ENCODE measurements at places on chromosomes 1 and 21.

DNA sequence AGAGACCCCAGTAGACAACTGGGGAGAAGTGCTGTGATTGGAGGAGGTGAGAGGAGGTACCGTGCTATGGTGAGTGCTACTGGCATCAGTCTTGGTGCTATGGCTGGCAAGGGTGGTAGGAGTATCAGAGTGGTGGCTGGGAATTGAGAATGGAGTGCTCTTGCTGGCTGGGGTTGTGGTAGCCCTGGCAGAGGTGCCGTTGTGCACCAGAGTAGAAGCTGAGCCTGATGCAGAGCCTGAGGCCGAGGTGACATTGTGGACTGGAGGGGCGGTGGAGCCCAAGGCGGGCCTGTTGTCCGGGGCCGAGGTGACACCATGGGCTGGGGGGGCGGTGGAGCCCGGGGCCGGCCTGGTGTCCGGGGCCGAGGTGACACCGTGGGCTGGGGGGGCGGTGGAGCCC is 14.6 kb downstream of the TRIM46 start:
- DNase-seq: no peak

- peak; percentile 82 for DNase-seq
These were observed 43.5 kb upstream of the DNAJC6 start for GRCh38 chr1:65265651-65266351.

DNA sequence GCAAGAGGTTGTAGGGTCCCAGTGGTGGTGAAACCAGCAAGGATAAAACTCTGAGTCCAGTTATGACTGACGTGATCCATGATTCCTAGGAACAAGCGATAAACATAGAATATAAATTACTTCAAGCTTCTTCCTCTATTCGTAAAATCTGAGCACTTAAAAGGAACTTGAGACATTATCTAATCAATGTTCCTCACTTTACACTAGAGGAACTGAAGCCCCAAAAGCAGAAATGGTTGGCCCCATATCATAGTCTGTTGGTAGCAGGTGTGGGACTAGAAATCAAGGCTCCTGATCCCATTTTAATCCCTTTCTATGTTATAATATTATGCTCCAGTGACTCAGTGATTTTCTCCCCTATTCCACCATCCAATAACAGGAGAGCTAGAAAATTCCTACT is 21.9 kb upstream of the MNDA start:
- DNase-seq: no peak

- no peak for DNase-seq
These were observed 713.0 kb downstream of the MRPL39 start for GRCh38 chr21:24894324-24894723.

DNA sequence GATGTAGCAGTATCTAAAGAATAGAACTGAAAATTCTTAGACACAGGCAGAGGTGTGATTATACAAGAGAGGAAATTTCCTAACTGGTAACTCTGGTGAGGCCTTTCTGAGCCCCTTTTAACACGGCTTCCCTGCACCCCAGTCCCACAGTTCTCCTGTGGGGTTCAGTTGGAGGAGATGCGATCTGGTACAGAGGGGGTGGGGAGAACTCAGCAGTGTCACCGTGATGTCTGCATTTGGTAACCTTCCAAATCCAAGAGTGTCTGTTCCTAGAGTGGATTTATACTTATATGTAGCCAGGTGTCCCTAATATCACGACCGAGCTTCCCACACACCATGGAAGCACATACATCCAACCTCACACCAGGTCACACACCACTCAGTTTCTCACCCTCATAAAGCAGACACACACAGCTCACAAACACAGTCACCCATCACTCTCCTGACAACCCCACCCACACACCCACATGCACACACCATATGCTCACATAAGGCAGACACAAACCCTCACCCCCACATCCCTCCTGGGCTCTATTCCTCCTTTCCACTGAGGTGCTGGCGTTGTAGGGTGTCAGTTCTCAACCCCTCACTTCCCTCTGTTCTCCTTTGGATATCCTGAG is 48.5 kb downstream of the RHBG start:
- peak; percentile 69 for DNase-seq

- peak; percentile 78 for DNase-seq
These were observed 61.7 kb upstream of the ADAR start for GRCh38 chr1:154669464-154670282.

DNA sequence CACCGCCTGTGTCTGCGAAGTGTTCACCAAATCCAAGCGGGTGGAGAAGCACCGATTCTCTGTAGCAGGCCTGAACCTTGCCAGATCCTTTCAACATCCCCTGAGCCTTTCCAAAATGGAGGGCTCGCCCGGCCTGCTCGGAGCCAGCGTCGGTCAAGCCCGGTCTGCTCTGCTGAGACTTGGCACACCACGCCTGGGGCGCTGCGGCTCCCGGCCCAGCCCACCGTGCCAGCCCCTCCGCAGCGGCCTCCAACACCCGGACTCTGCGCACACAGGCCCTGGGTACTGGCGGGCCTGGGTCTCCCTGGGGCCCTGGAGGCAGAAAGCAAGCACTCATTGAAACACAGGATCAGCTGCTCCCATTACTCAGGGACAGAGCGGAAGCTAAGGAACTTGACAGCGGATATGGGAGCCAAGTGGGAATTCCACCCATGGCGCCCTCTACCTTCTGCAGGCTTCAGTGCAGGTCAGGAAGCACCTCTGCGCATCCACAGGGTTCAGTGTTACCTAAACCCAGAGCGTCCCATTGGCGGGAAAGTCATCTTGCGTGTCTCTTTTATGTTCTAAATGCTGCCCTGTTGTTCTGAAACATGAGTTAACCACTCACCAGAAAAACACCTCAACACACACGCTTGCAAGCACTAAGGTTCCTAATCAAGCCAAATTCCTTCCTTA is 159.9 kb downstream of the ZBTB18 start:
- DNase-seq: no peak

- no peak for DNase-seq
These were observed 327.8 kb downstream of the MATN1 start for GRCh38 chr1:30395631-30396030.

GRCh38 chr1:235553112-235553551 is 48.9 kb upstream of the B3GALNT2 start:
- DNase-seq: no peak

DNA sequence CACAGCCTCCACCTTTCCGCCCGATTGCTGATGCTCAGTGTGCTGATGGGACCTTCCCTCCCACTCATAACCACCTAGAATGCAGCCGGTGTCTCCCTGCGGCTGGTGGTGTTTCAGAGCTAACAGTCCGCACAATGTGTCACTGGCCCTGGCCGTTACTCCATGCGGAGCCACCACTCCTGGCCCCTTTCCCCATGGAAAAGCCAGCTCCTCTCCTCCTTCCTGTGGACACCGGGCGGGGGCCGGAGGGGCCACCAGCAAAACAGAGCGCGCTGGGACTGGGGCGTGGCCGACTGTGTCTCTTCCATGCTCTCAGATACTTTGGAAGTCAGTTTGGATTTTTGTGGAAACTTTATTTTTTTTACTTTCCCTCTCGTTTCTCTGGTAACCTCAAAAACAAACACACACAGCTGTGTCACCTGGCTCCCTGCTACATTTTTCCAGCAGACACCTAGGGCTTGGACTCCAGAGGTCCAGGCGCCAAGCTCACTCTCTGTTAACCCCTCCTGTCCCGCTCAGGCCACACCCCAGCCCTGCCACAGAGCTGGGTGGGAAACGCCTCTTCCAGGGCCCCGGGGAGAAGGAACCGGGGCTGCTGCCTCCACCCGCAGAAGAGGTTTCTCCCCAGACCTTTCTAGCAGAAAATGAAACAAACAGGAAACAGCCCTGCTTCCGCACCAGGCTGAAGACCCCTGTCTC is 32.5 kb upstream of the COL6A2 start:
- DNase-seq: no peak

GRCh38 chr1:110565565-110565964 is 40.6 kb downstream of the KCNA2 start:
- no peak for DNase-seq

GRCh38 chr1:211813590-211813989 is 17.0 kb downstream of the LPGAT1 start:
- peak; percentile 80 for DNase-seq

DNA sequence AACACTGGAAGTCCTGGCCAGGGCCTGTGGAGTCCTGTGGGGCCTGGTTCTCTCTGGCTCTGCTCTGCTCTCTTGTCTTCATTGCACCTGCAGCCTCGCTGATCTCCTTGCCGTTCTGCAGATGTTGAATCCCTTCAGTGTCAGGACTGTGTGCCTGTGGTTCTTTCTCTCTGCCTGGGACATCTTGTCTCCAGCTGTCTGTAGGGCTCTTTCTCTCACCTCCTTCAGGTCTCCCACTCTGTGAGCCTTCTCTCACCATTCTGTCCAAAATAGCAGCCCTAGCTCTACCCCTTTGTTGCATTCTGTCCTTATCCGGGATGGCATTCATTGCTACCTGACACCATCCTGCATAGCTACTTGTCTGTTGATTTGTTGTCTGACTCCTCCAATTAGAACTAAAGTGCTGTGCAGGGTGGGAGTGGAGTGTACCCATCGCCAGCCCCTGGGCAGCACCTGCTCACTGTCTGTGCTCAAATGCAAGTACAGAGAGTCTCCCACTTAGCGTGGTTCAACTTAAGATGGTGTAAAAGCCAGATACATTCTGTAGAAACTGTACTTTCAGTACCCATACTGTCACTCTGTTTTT is 8.9 kb downstream of the PGBD2 start:
- DNase-seq: no peak

GRCh38 chr1:32918179-32918578 is 17.0 kb upstream of the TMEM54 start:
- DNase-seq: no peak

DNA sequence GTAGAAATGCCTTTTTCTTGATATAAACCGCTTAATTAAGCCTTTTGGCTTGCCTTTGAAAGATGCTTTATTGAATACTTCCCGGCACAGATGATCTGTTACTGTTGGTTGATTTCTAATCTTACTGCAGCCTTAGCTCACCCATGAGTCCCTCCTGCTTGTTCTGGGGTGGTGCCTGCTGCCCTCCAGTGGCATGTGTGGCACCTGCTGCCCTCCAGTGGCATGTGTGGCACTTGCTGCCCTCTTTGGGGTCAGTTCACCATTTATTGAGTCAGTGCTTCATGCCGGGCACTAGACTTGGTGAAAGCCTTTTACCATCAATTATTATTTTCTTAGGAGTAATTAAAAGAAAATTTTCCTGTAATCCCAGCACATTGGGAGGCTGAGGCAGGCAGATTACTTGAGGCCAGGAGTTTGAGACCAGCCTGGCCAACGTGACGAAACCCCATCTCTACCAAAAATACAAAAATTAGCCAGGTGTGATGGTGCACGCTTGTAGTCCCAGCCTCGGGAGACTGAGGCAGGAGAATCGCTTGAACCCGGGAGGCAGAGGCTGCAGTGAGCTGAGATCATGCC is 54.3 kb downstream of the ADARB1 start:
- peak; percentile 92 for DNase-seq

DNA sequence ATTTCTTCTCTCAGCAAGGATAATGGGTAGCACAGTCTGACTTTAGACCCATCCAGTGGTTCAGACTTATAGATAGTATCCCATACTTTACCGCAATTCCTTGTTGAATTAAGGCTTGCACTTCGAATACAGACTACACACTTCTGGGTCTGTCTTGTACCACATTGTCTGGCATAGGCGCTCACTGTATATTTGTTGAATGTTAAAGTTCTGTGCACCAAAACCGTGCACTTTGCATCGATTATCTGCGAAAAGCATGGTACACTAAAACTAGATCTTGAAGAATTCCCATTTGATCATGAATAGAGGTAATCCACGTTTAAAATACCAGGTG is 556 bp upstream of the RYR2 start:
- peak; percentile 27 for DNase-seq

- peak; percentile 48 for DNase-seq
These were observed 60.7 kb downstream of the ADARB1 start for GRCh38 chr21:45135122-45135521.

DNA sequence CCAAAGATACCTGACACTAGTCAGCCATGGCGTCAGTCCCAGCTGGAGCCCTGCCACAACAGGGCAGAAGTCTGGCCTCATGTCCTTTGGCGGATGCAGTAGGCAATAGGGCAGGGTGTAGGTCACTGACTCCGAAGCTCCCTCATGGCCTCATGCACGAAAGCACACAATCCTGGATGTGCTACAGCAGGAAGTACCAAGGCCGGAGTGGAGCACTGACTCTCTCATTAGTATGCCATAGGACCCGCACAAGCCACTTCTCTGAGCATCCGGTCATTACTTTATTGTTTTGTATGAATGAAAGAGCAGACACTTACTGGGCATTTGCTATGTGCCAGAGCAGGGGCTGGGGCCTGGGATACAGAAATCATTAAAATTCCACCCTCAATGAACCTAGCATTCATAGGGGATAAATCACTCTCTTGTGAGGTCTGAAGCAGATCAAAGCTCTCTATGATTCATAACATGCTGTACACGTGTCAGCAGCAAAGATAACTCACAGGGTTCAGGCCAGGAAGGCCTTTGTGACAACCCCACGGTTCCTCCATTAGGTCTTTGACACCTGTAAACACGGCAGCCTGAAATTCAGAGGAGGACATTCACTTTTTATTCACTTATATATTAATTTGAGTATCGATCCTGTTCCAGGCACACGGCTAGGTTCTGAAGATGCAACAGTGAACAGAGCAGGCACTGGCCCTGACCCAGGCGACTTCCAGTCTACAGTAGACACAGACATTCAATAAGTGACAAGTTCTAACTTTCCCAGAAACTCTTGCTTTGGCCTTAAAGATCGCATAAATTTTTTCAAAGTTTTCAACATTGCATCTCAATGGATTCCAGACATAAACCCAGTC is 357.9 kb upstream of the USP24 start:
- DNase-seq: no peak

DNA sequence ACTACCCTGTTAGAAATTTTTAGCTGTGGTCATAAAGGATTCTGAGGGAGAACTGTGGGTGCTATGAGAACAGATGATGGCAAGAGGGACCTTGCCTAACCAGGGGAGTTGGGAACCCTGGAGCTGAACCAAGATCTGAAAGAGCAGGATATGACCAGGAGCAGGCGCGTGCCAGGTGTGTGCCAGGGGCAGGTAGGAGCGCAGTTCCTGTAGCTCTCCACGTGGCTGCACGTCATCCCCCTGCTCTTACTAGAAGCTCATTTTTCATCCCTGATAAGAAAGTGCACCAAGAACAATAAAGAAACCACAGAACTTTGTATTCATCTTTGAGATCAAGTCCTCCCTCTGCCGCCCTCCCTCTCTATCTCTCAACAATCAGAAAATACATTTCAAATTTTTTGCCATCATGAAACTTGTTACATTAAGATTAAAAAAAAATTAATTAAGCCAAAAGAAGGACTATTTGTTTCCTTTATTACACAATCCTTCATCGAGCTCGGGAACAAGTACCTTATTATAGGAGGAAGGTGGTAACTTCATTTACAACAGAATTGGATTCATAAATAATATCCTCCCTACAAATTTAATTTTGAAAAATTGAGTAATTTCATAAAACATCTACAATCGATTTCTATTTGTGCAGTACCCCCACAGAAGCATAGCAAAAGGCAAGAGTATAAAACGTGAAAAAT is 78.5 kb downstream of the SLC35F3 start:
- DNase-seq: no peak

Measured in G401 (cell line).